ENCODE measurements at places on chromosomes 3 and 15. TPM values are rescaled to one million over a fixed set of nuclear protein-coding genes. Genes with fewer than 3 reads are reported as not detected.

GRCh38 chr3:100197876-100198275, 62.9 kb upstream of the TBC1D23 start:
- DNase-seq, result no peak

The STRA6 gene
- 1.8 TPM for total RNA-seq

The NCKIPSD gene
- total RNA-seq, result 34.0 TPM

DNA sequence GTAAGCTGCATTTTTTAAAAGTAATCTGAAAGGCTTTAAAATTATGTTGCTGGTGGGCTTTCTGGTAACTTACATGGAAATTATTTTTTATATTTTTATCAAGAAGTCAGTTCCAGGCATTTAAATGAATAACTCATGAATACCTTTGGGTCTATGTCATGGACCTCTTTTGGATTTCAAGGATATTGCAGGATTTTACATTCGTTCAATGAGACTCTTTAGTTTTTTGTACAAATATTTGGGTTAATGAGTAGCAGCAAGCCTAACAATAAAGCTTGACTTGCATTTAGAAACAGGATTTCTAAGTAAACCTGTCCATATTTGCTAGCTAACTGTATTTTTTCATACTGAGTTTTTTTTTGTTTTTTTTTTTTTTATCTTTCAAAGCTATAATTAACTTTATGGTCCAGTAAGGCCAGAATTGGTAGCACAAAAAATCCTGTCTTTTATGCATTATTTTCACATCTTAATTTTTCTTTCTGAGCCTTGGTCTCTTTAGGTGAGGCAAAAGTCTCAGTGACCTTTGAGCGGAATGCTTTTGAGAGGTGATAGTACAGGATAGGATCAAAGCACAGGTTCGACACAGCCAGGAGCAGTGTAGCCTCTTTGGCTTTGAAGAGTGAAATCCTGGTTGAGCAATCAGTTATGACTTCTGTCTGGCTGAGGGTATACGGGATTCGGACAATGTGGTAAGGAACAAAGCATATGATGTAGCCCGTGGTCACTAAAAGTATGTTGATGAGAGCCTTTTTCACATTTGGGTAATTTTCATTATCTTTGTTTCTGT, 4.8 kb downstream of the GPR171 start:
- no peak for DNase-seq

DNA sequence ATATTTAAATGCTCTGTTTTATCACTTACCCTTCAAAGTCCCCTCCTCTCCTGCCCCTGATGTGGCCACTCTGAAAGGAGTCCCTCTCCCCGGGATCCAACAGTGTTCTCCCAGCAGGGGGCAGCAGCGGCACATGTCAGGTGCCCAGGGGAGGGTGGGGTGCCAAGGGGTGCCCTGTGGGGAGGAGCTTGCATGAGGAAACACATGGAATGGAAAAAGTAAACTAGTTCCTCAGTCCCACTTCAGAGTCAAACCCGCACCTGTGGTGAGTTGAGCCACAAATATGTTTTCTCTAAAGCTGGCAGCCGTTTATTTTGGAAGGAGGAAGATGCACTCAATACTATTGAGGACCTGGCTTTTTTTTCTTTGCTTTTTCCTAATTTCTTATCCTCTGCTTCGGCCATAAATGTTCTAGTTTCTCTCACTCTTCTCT, 30.1 kb upstream of the NRROS start:
- peak; percentile 31 for DNase-seq

The PYGO1 gene
- 6.8 TPM for total RNA-seq

- no peak for DNase-seq
Measured at GRCh38 chr3:138381413-138381901, 33.1 kb downstream of the MRAS start.

The NRG4 gene
- not detected for total RNA-seq

DNA sequence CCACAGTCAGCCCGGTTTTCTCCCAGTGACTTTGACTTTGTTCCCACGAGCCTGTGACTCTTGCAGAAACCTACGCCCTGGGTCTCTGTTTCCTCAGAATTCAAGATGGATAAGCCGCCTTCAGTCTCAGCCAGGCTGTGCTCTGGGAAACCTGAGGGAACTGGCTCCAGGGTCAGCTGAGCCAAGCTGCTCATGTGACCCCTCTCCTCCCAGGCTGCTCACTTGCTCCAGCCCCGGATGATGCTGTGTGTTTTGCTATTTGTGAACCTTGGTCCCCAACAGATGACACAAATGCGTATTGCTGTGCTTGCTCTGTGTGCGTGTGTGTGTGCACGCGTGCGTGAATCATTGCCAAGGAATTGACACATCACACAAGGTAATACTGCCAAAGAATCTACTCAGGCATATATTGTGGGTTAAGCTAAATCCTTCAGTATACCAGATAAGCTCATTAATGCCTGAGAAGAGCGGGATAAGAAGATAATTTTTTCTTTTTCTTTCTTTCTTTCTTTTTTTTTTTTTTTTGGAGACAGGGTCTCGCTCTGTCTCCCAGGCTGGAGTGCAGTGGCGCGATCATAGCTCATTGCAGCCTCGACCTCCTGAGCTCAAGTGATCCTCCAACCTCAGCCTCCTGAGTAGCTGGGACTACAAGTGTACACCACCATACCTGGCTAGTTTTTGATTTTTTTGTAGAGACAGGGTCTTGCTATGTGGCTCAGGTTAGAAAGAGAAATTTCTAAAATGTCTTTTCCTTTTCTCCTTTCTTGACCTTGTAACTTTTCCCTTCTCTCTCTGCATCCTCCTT, 29.2 kb upstream of the UMPS start:
- DNase-seq, result peak; percentile 25

DNA sequence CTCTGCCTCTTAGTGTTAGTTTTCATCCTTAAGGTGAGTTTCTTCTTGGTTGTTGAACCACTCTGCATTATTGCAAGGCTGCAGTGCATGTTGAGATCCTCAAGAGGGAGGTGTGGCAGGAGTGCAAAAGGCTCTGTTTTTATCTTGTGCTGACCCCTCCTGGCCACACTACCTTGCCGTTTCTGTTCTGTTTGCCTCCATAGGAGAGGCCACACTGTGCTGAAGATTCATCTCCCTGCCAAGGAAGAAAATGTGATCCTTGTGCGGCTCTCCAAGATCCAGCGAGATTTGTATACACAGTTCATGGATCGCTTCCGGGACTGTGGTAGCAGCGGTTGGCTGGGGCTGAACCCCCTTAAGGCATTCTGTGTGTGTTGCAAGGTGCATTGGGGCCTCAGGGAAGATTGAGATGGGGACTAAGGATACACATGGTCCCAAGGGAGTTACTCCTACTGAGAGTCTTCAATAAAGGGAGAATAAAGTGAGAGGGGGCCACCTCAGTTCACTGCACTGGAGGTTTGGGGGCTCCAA, 33.0 kb upstream of the TEX264 start:
- DNase-seq, result peak; percentile 23

The ARPIN gene
- total RNA-seq, result 11.2 TPM

GRCh38 chr3:114272271-114272670, 21.6 kb upstream of the TIGIT start:
- DNase-seq, result no peak

The SEMA3B gene
- total RNA-seq, result 17.9 TPM

- DNase-seq, result no peak
Measured at GRCh38 chr3:106068381-106068780, 199.6 kb upstream of the CBLB start.

GRCh38 chr3:109643590-109643989, 306.2 kb upstream of the DPPA4 start:
- DNase-seq, result peak; percentile 48

- DNase-seq, result no peak
Measured at GRCh38 chr15:101489237-101489598, 289 bp downstream of the PCSK6 start.

GRCh38 chr3:65864357-65864904, 174.3 kb downstream of the MAGI1 start:
- no peak for DNase-seq

The HCN4 gene
- total RNA-seq, result 1.4 TPM

The RGMA gene
- 1.0 TPM for total RNA-seq

- DNase-seq, result no peak
Measured at GRCh38 chr15:48550822-48551525, 94.5 kb downstream of the FBN1 start.

DNA sequence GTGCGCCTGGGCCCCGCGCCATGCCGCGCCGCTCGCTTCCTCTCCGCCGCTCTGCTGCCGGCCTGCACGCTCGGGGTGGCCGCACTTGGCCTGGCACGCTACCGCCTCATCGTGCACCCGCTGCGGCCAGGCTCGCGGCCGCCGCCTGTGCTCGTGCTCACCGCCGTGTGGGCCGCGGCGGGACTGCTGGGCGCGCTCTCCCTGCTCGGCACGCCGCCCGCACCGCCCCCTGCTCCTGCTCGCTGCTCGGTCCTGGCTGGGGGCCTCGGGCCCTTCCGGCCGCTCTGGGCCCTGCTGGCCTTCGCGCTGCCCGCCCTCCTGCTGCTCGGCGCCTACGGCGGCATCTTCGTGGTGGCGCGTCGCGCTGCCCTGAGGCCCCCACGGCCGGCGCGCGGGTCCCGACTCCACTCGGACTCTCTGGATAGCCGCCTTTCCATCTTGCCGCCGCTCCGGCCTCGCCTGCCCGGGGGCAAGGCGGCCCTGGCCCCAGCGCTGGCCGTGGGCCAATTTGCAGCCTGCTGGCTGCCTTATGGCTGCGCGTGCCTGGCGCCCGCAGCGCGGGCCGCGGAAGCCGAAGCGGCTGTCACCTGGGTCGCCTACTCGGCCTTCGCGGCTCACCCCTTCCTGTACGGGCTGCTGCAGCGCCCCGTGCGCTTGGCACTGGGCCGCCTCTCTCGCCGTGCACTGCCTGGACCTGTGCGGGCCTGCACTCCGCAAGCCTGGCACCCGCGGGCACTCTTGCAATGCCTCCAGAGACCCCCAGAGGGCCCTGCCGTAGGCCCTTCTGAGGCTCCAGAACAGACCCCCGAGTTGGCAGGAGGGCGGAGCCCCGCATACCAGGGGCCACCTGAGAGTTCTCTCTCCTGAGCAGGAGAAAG, 951 bp downstream of the GPR62 start:
- DNase-seq, result no peak

The SENP8 gene
- 2.4 TPM for total RNA-seq

DNA sequence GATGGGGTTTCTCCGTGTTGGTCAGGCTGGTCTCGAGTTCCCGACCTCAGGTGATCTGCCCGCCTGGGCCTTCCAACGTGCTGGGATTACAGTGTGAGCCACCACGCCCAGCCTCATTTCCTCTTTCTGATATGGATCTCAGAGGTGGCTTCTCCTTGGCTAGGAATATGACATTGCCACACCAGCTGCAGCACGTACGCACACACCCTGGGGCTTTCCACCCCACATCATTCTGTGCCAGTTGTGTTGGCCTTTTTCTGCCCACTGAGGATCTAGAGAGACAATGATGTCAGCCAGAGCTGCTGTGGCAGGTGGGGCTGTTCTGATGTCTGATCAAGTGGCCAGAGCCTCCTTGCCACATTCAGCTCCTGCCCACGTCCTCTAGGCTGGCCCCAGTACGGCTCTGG, 29.0 kb downstream of the TMEM45A start:
- no peak for DNase-seq

The TATDN2 gene
- total RNA-seq, result 16.4 TPM

The TAGLN3 gene
- 3.7 TPM for total RNA-seq

The PPP1R14D gene
- total RNA-seq, result not detected

DNA sequence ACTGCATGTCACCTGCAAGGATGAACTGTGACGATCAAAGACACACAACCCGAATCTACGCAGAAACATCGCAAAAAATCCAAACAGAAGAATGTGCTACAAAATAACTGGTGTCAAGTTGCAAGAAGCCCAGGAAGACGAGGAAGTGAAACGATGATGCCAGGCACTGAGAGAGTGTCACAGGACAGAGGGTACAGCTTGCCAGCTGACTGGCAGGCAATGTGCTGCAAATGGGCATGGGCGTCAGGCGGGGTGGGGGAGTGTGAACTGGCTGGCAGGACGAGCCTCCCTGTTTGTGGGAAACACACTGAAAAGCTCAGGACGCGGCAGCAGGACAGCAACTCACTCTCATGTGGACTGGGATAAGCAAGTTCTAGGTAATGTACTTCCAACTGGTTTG, 28.9 kb upstream of the OCA2 start:
- no peak for DNase-seq

GRCh38 chr3:43959498-43960447, 269.0 kb downstream of the ABHD5 start:
- no peak for DNase-seq

The RASL12 gene
- total RNA-seq, result 0.92 TPM

DNA sequence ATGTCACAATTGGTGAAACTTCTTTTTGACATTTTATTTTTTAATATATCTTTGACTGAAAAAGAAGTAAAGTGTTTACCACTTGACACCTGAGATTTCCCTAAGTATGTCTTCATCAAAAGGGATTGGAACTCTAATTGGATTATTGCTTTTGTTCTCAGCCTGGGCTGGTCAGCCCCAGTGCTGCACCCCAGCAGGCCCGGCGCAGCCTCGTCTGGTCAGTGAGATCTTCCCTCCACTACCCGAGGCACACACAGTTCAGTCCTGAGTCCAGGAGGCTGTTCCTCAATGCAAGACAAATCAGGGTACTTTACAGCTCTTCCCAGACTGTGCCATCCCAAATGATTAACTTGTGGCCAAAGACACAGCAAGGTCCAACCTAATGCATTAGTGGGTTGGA, 146.9 kb upstream of the SEMA6D start:
- no peak for DNase-seq

- no peak for DNase-seq
Measured at GRCh38 chr15:68298882-68299381, 21.4 kb downstream of the FEM1B start.

The CP gene
- 0.07 TPM for total RNA-seq

DNA sequence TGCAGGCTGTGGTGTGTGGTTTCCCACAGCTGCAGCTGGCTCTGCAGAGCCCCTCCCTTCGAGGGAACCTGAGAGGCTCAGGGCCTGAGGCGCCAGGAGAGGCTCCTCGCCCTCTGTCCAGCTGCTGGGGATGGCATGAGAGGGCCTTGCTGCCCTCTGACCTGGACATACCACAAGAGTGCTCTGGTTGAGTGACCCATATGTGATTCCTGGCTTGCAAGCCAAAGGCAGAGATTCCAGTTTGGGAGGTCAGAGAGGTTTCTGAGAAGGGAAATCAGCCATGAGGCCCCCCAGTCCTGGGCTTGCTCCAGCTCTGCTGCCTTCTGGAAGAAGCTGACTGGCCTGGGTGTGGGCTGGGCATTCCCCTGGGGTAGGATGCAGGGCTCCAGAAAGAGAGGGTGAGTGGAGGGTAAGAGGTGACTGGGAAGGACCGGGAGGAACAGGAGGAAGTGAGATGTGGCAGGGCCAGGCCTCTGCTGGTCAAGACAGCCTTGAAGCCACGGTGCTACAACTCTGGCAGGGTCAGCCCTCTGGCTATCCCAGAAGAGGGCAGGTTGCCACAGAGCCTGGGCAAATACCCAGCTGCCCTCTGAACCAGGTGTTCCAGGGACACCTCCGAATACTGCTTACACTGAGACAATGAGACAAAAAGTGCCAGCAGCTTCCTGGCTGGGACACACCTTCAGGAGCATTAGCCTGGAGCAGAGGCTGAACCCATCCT, 16.0 kb upstream of the SRP14 start:
- peak; percentile 68 for DNase-seq

DNA sequence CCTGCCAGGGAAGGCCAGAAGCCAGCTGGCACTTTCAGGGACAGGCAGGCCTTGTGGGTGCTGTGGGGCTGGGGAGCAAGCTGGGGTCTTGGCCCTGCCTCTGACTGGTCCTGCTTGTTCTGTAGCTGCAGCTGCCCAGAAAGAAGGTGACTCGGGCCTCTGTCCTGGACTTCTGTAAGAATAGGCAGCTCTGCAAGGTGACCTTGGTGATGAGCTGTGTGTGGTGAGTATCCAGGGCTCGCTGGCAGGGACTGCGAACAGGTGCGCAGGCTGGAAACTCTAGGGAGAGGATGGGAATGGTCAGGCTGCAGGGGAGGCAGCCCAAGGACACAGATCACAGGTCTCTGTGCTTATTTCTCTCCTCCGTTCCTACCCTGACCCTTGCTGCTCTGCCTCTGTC, 31.2 kb downstream of the SLC22A14 start:
- DNase-seq, result no peak

The GNB4 gene
- 26.2 TPM for total RNA-seq

- no peak for DNase-seq
Measured at GRCh38 chr3:82033186-82033585, 271.7 kb upstream of the GBE1 start.

The ANKRD28 gene
- 28.4 TPM for total RNA-seq

All from kidney epithelial cell (primary cell).